ENCODE measurements at places on chromosomes 3 and 15.

GRCh38 chr3:15271785-15272381 lies 60.5 kb downstream of the SH3BP5 start:
- no peak for DNase-seq

DNA sequence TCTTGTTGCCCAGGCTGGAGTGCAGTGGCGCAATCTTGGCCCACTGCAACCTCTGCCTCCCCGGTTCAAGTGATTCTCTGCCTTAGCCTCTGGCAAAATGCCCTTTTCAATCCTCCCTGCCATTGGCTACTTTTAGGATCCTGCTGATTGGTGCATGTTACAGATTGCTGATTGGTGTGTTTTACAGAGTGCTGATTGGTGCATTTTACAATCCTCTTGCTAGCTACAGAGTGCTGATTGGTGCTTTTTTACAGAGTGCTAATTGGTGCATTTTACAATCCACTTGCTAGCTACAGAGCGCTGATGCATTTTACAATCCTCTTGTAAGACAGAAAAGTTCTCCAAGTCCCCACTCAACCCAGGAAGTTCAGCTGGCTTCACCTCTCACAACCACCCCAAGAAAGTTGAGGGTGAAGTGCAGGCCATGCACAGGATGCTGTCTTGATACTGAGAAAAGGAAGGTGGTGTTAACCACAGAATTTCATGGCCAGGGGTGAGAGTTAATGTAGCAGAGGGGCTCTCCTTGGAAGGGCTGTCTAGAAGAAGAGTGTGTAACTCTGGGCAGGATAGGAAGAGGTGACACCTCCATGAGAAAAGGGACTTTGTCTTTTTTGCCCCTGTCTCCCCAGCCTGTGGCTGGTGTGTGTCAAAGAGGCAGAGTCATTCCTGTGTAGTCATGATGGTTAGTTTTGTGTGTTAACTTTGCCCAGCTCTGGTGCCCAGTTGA lies 145.9 kb downstream of the APBA2 start:
- no peak for DNase-seq

GRCh38 chr3:23994244-23994569 lies 49.1 kb downstream of the NR1D2 start:
- no peak for DNase-seq

GRCh38 chr3:167733961-167734497 lies 663 bp downstream of the PDCD10 start:
- DNase-seq = peak; percentile 32

DNA sequence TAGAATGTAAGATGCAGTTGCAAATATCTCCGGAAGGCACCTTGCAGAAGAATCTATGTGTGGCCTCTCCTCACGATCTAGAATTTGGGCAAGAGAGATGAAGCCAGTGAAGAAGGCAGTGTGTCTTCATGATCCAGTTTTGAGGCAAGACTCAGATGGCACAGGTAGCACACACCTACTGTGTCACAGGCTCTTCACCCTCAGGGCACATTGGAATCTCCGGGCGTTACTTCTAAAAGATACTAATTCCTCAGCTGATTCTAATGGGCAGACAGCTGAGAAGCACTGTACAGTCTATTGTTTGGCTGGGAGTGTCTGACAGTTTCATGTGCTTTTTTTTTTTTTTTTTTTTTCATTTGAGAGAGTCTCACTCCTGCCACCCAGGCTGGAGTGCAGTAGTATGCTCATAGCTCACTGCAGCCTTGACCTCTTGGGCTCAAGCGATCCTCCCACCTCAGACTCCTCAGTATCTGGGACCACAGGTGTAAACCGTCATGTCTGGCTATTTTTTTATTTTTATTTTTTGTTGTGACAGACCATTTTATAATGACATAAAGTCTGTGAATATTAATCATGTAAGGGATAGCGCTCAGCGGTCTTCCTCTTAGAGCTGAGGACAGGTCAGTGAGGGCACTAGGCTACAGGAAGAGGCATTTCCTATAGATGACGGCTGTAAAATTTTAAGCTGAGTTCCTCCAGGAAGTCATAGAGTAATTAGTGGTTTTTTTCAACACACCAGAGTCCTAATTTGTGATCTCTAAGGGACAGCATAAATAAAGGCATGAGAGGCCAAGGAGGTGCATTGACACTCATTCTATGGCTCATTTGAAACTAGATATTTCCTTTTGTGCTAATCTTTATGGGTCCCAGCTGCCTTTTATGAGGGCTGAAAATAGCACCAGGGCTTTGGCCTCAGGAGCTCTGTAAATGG lies 4.0 kb downstream of the C3orf52 start:
- DNase-seq = no peak

- DNase-seq = no peak
These were observed 109.5 kb downstream of the ST8SIA2 start for GRCh38 chr15:92502930-92503857.

DNA sequence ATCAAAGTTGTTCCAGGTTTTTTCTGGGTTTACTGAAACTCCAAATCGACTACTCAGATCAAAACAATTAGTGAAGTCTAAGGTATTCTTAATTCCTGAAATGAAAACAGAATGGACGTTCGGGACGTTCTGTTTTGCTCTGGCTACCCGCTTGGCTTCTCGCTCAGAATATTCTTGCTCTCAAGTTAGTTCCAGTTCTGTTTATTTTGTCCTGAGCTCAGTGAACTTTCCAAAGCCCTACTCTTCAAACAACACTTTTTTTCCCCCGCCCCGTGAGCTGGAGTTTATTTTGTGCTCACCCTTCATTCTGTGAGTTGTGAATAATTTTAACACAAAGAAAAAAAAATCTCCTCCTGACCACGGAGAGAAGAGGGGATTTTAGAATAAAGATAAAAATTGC lies 72.6 kb downstream of the SAMMSON start:
- DNase-seq = no peak

DNA sequence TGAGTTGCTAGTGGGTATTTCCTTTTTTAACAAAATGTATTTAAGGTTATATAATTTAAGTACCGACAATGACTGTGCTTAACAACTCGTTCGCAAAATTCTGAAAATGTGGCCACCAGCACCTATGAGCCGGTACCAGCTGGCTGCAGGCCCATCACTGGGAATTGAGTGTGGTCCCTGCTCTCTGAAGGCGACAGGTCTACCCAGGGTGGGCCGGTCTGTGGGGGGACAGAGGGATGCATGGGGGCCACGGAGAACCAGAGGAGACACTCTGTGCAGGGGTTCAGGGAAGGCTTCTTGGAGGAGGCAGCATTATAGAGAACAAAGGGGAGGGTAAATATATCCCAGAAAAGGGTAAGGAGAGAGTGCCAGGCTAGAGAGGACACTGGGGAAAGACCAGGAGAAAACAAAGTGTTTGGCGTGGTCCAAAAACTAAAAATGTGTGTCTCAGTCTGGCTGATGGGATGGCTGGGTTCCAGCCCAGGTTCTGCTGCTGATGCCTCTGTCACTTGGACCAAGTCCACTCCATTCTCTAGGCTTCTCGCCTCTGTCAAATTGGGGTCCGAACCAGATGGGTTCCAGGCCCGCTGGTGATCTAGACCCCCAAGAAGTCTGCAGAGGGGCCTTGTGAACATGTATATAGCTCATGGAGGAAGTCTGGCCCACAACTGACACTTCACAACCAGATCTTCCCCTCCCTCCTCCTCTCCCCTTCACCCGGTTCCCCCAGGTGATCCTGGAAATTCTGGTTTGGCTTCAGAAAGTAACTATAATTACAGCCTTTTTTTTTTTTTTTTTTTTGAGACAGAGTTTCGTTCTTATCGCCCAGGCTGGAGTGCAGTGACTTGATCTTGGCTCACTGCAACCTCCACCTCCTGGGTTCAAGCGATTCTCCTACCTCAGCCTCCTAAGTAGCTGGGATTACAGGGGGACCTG lies 10.7 kb upstream of the CYP11A1 start:
- DNase-seq = no peak

GRCh38 chr3:14902719-14903118 lies 44.7 kb upstream of the NR2C2 start:
- no peak for DNase-seq

DNA sequence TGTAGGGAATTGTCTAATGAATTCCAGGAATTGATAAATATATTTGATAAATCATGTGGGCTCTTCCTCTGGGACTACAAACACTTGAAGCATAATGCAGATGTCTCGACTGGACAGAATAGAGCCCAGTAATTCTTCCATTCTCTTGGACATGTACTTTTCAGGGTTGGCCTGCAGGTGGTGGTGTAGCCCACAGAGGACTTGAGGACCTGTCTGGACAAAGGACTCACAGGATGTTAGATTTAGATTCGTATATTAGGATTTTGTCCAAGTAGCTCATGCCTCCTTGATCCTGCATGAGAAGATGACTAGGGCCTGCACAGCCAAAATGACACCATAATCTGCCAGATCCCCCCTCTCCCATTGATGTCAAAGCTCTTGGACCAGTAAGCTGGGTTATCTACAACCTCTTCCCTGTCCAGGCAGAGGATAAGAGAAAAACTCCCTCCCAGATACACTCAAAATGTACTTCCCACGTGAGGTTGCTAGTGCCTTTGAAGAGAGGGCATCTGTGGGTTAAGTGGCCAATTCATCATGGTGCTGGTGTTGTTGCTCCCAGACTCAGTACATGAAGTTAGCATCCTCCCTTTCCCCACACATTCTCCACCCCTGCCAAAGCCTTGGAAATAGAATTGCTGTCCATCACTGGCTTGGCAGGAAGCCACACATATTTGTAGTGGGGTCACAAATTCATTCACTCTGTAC lies 88.6 kb upstream of the ZNF280D start:
- DNase-seq = peak; percentile 54

- no peak for DNase-seq
These were observed 19.4 kb downstream of the PLSCR1 start for GRCh38 chr3:146524961-146525360.

DNA sequence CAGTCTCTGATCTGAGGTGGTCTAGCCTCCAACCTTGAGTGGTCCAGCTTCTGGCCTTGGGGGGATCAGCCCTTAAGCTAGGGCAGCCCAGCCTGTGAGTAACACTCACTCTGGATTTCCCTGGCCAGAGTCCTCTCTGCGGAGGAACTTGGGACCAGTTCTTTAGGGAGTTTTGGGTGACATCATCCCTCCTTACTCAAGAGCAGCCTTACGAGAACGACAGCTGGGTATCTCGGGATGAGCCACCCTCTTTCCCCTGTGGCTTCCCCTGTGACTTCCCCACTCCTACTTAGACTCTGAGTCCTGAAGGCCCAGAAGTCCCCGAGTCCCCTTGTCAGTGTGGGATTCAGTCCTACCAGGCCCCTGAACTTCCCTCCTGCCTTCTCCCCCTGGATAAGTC lies 10.2 kb upstream of the PLXND1 start:
- no peak for DNase-seq

- no peak for DNase-seq
These were observed 5.7 kb downstream of the NR2F2 start for GRCh38 chr15:96336108-96336595.

- DNase-seq = no peak
These were observed 707.2 kb downstream of the NTRK3 start for GRCh38 chr15:87549296-87549695.

- DNase-seq = no peak
These were observed 11.7 kb upstream of the FSTL1 start for GRCh38 chr3:120462409-120462959.

DNA sequence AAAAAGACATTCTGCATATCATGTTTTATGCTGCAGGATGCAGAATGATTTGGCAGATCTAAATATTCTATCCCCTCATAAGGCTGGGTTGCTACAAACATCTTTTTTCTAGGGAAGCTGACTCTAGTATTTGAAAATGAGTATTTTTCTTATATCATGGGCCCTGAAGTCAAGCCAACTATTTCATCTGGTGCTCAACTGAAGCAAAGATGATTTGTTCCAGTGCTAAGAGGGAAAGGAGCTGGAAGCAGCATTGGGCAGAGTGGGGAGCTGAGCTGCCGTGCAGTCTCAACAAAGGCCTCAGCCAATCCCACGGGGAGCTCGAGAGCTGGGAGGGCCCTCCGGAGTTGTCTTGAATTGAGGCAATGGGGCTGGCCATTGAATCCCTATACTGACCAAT lies 155.3 kb upstream of the SLCO3A1 start:
- DNase-seq = no peak

DNA sequence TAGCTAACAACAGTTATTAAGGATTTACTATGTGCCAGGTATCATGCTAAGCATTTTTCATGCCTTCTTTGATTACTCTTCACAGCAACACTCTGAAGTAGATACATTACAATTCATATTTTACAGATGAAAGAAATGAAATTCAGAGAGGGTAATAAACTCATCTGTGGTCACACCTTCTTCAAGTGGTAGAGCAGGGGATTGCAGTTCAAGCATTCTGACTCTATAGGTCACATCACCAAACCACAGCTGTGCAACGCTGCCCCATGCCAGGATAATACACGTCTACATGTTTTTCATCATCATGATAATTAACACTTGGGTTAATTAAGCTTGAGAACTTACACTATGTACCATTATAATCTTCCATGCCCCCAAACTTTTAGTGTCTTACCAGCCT lies 98.5 kb downstream of the LRRC3B start:
- no peak for DNase-seq

- DNase-seq = no peak
These were observed 32.1 kb downstream of the ILDR1 start for GRCh38 chr3:121989943-121990342.

GRCh38 chr15:88440021-88440420 lies 27.2 kb downstream of the MRPL46 start:
- peak; percentile 69 for DNase-seq

DNA sequence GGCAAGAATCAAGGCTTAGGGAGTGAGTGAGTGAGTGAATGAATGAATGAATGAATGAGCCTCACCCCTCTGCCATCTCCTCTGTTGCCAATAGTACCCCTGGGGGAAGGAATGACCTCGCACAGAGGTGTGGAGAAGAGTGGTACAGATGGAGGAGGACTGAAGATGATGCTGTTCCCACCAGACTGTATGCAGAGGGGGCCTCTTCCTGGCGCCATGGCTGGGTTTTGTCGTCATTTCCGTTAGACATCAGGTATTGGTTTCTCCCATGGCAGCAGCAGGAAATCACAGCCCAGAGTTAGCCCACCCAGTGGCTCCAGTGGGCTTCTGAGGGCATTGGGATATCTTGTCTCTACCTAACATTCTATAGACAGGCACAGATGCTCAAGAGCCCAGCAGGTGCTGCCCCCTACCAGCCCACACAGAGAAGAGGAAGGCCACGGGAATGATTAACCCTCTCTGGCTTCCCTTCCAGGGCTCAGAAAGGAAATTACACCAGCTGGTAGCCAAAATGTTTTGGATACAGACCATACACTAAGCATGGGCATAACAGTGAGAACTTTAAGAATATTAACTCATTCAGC lies 109.8 kb upstream of the SLC6A11 start:
- DNase-seq = no peak

DNA sequence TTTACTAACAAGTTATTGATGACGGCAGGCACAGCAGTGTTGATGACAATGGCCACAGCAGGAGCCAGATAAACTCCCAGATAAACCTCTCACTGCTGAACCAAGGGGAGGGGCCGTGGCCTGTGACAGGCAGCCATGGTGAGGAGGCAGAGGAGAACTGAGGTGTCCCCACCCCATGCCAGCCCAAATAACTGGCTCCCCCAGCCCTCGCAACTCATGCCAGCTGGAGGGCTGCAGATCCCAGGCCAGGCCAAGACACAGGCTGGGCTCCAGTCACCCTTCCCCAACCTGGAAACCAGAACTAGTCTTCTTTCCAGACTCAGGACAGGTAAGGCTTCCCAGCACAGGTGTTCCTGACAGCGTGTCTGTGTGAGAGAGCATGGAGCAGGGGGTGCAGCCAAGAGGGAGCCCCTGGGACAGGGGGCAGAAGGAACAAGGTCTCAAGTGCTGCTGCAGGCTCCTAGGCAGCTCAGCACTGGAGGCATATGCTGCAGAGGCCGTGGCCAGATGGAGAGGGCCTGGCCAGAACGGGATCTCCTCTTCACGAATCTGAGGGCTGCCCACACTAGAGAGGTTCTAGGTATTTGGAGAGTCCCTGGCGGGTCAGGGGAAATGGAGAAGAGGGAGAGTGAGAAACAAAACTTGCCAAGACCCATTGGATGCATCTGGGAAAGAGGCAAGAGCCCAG lies 15.9 kb downstream of the PLA2G4F start:
- DNase-seq = no peak

GRCh38 chr15:95205077-95205476 lies 973.7 kb downstream of the MCTP2 start:
- no peak for DNase-seq
